Upper lobe of right lung (tissue), 1 donor: ENCODE measurements at places on chromosomes 4 and X. TPM values are rescaled to one million over a fixed set of nuclear protein-coding genes. Genes with fewer than 3 reads are reported as not detected.

DNA sequence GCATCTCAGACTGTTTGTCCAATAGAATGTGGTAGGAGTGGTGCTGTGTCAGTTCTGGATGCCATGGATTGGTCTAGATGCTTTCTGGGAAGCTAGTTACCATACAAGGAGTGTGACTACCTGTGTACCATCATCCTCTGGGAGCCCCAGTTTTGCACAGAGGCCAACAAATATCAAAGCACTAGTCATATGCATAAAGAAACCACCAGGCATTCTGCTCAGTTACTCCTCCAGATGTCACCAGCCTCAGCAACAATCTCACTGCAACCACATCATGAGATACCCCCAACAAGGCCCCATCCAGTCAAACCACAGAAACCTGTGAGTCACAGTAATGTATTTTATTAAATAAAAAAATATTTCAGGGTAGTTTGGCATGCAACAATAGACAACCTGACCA, 435.8 kb upstream of the CPEB2 start:
- no peaks in the 10 kb centered on the region for H3K27me3 ChIP-seq
- H3K4me1 ChIP-seq = no peaks in the 10 kb centered on the region
- H3K36me3 ChIP-seq = no peaks in the 10 kb centered on the region
- no peak overlapping the region for H3K27ac ChIP-seq

- H3K36me3 ChIP-seq = no peaks in the 10 kb centered on the region
- no peak for DNase-seq
- no peak overlapping the region for H3K4me3 ChIP-seq
- no peak overlapping the region for H3K27ac ChIP-seq
- no peaks in the 10 kb centered on the region for H3K4me1 ChIP-seq
- H3K27me3 ChIP-seq = no peaks in the 10 kb centered on the region
Observed at GRCh38 chr4:168536448-168536847, 39.6 kb downstream of the PALLD start.

- no peak overlapping the region for H3K27ac ChIP-seq
- H3K4me3 ChIP-seq = no peak overlapping the region
- no peaks in the 10 kb centered on the region for H3K36me3 ChIP-seq
- H3K4me1 ChIP-seq = no peaks in the 10 kb centered on the region
Observed at GRCh38 chr4:8773124-8773931, 98.3 kb downstream of the HMX1 start.

DNA sequence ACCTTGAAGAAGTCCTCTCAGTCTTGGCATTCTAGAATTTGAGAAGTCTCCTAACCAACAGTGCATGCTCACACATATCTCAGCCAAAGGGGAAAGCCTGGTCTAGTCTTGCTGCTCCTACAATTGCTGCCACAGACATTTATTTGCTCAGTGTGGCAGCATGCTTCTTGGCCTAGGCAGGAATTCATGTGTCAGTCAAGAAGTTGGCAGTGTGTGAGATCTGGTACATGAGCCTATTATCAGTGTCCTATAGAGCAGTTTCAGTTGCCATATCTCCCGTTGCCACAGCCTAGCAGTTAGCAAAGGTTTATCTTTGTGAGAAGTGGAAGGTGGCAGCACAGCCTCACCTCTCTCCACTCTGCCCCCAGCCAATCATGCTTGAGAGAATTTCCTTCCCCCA, 176.9 kb upstream of the ARHGEF9 start:
- no peak overlapping the region for H3K4me3 ChIP-seq
- no peaks in the 10 kb centered on the region for H3K36me3 ChIP-seq
- DNase-seq = no peak
- H3K27ac ChIP-seq = no peak overlapping the region
- no peaks in the 10 kb centered on the region for H3K4me1 ChIP-seq
- H3K27me3 ChIP-seq = no peaks in the 10 kb centered on the region

The SRPX gene
- total RNA-seq = 56.7 TPM
